ENCODE measurements at places on chromosomes 1 and 21.

- DNase-seq: no peak
These were observed 778 bp downstream of the EVI5 start for GRCh38 chr1:92784021-92784638.

DNA sequence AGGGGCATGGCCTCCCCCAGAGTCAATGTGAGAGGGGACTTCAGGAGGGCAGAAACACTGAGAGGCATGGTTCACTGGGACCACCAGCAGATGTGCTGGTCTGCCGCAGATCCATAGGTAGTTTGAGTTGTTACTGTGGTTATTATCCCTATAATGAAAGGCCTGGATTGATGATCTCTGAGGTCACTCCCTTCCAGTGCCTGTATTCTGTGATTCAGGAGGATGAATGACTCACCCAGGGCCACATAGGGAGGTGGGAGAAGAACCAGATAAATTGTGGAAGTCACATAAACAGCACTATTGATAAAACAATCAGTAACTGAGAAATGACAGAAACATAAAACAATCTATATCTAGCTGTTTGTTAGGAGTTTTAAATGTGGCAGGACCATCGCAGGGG lies 22.7 kb upstream of the ACTL8 start:
- no peak for DNase-seq

DNA sequence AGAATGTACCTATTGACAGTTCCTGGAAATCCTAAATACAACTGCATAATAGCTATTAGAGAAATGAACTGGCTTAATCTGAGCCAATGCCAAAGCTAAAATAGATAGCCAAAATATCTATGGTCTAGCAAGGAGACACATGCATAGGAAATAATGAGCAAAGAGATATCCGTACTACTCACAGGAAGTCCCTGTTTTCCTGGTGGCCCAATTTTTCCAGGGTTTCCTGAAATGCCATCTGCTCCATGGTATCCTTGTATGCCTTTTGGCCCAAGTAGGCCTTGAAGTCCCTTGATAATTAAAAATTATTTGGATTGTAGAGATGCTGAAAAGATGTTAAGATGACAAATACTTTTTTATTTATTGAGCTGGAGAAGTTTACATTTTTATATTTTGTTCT lies 108.4 kb upstream of the ZNHIT6 start:
- no peak for DNase-seq

DNA sequence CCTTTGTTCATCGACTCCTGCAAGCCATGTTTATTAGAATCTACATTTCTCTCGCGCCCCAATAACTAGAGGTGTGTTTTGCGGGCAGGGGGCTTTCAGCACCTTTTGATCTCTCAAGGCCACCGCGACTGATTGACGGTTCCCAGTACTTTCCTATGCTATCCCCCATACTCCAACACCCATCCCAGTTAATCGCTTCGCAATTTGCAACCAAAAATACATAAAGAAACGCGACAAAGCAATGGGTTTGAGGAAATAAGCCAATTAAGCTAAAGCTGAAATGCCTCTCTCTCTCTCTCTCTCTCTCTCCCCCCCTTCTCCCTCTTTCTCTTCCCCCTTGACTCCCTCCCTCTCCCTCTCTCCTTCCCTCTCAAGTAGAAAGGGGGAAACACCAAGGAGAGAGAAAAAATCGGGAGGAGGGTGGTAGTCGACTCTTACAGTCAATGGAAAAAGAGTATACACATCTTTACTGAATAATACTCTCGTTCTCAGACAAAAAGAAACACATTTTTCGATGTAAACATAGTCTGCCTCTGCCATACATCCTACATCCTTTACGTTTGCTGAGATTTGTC lies 128.0 kb upstream of the DPYD start:
- DNase-seq: no peak

DNA sequence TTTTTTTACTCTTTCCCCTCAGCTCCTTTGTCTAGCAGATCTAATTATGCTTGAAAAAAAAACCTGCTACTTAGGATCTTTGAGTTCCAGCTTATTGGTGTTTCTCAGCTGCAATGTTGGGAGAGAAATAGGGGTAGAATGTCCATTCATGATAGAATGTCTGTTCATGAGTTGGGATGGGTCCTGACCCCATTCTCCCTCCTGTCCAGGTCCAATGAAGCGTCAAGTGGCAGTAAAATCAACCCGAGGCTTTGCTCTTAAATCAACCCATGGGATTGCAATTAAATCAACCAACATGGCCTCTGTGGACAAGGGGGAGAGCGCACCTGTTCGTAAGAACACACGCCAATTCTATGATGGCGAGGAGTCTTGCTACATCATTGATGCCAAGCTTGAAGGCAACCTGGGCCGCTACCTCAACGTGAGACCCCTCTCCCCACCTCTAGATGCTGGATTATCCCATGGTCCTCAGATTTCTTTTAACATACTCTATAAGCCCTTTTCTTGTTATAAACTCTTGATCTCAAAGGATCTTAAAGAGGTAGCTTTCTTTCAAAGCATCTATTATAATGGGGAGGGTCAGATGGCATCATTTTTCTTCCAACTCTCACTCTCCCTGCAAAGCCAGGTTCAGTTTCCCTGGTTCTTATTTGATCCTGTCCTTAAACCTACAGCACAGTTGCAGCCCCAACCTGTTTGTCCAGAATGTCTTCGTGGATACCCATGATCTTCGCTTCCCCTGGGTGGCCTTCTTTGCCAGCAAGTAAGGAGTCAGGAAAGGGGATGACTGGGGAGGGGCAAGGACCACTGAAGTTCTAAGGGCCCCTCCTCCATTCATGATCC lies 11.1 kb downstream of the CERS2 start:
- no peak for DNase-seq

DNA sequence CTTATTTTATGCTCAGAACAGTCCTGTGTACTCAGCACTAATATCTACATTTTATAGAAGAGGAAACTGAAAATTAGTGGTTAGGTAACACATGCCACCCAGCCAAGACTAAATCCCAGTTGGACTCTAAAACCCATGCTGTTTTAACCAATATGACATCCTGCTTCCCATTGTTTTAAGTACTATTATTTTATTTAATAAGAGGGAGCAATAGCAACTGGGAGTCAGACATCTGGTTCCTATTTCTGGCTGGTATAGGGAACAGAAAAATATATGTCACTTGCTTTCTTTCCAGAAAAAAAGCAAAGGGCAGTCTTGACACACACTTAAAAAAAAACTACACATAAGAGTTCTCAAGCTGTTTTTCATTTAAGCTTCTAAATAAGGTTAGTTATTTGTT lies 11.9 kb downstream of the KLHL12 start:
- no peak for DNase-seq

DNA sequence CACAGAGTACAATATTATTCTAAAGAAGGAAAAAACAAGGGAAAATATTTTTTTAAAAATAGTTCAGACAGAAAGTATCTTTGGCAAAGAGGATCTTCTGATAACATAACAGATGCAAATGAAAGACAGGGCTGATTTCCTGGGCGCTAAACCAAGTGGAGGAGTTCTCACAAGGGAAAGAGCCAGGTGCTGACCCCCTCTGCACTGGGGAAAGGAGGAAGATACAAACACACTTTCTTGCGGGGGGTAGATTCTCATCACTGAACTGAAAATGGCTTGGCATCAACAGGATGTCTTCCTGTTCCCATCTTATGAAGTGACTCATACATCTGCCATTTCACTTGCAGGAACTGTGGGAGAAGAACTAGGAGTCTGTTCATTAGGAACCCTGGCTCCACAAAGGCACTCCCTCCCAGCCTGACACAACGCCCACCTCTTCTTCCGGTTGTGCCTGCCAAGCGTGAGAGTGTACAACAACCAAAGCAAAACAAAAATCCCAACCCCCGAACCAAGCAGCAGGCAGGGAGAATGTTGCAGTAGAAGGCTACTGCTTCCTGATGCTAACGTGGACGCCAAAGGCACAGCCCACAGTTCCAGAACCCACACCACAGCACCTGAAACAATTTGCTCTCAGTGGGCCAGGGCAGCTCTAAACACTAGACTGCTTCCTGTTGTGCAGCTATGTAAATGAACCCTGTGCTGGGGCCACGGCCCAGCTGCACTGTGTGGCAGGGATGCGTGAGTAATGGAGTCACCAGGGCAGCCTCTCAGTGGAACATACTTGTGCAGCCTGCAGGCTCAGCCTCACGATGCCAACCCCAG lies 51.0 kb downstream of the GADD45A start:
- peak; percentile 83 for DNase-seq

DNA sequence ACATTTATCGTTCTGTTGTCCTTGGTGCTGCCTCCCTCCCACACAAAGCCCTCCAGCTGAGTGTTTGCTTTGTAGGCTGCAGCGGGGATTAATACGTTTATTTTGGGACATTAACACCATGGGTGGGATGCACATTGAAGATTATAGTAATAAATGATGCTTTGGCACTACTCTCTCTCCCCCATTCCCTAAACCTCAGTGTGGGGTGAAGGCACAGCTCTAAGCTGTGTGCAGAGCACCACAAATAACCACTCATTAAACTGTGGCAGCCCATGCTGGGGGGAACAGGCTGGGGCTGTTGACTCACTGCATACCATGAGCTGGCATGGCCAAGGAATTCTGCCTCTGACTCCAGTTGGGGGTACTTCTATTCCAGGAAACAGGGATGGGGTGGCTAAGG lies 7.7 kb downstream of the PCP4L1 start:
- DNase-seq: no peak

DNA sequence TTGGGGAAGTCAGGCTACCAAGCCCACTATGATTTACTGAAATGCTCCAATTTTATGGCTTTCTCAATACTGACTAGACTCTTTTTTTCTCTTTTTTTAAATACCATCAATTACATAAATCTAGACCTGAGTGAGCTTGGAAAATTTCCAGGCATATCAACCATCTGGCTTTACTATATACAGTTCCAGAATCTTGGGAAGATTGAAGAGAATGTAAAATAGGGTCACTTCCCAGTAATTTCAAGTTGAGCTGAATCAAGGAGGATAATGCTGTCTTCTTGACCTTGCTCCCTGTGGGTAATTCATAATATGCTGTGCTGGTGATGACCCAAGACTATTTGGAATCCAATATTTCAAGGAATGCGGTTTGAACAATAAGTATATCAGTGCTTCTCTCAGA lies 108.1 kb downstream of the MAP3K21 start:
- DNase-seq: no peak

DNA sequence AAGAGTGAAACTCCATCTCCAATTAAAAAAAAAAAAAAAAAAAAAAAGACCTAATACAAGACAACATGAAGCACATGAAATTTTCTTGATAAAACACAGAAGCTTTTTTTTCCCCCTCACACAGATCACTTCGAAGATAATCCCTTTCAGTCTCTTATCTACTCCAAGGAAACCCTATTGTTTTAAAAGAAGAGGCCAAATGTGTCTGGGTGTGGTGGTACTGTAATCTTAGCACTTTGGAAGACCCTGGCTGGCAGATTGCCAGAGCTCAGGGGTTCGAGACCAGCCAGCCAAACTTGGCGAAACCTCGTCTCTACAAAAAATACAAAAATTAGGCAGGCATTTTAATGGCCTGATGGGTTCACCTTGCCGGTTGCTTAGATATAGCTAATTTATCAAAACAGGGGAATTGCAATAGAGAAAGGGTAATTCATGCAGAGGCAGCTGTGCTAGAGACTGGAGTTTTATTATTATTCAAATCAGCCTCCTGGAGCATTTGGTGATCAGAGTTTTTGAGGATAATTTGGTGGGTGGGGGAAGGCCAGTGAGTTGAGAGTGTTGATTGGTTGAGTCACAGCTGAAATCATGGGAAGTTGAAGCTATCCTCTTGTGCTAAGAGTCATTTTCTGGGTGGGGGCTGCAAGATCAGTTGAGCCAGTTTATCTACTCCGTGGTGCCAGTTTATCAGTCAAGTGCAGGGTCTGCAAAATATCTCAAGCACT lies 62.5 kb downstream of the SLC16A1 start:
- DNase-seq: no peak

All from BJ (cell line).